Astrocyte of the spinal cord (primary cell): ENCODE measurements at places on chromosomes 12 and 14.

GRCh38 chr12:128702371-128702770 is 121.4 kb downstream of the SLC15A4 start:
- no peak for DNase-seq

DNA sequence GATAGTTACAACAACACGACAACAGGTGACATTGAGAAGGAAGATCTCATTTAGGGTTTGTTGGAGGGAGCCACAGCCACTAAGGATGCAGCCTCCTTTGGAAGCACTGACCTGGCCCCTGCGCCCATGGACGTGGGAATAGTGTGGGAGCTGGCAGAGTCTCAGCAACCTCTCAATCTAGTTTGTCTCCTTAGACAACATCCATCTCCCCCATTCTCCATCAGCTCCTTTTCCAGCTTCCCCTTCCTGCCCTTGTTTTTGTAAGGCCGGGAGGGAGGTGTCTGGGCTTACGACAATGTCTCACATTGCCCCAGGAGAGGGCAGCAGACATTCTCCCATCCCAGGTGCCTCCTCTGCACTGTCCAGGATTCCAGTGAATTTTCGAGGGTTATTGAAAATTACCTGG is 170.2 kb upstream of the PZP start:
- DNase-seq = no peak

DNA sequence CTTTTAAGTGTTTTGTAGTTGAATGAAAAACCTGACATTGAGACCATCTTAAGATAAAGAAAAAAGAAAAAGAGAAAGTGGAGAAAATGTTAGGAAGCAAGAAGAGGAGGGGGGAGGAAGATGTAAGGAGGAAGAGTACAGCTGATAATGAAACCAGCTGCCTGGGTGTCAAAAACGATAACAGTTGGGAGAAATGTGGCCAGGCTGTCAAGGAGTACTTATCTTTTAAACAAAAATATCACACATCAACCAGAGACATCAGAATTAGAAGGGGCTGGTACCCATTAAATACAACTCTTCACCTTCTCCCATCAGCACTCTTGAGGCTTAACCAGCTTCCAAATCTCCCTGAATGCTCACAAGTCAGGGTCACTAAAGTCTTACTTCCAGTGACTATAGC is 4.5 kb downstream of the SLC11A2 start:
- DNase-seq = no peak

DNA sequence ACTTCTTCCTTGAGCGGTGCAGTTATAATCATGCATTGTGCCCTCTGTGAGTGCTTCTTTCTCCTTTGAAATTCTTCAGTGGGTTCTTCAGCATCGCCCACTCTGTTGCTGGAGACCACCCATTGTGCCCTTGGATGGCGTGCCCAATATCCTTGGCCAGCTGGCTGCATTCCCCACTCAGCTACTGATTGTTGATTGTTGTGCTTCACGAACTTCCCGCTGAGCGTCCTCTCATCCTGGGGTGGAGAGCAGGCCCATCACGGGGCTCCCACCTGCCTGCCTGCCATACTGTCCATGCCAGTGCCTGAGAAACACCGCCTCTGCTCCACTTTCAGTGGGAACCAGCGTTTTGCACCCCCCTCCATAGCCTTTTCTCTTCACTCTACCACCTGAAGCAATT is 8.6 kb upstream of the SSTR1 start:
- no peak for DNase-seq

GRCh38 chr12:11624116-11624515 is 25.4 kb upstream of the ETV6 start:
- DNase-seq = no peak

GRCh38 chr14:22896356-22896755 is 13.3 kb downstream of the REM2 start:
- DNase-seq = no peak

- DNase-seq = no peak
Observed at GRCh38 chr12:40473962-40474361, 218.3 kb upstream of the CNTN1 start.

- peak; percentile 71 for DNase-seq
Observed at GRCh38 chr12:74689071-74689655, 151.5 kb downstream of the ATXN7L3B start.

DNA sequence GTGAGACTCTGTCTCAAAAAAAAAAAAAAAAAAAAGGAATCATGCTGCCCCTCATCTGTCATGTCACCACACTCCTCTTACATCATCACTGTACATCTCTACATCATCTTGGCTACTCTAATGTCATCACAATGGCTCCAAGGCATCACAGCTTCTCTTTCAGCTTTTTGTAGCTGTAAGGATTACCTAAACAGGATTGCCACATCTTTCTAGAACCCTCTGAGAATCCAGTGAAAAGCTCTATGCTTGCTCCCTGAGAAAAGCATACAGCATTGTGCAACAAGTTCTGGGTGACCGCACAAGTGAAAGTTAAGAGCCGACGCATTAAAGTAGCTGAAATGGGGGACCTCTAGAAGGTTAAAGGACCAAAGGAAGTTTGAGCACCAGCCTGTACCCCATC is 272.5 kb downstream of the C12orf50 start:
- DNase-seq = no peak

DNA sequence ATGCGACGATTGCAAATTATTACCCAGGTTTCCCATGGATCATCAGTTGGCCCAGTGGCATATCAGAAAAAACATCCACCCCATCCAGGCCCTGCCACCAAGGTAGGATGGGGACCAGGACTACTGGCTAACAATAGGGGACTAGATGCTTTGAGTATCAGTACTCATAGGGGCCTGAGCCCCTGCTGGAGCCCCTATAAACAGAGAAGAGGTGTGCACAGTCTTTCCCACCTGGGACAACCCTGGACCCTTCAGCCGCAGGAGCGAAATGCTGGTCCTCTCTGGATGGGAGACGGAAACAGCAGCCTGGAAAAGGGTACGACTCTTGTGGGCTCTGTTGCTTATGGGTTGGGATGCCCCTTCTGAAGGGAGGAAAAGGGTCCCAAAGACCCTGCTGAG is 5.7 kb downstream of the DHH start:
- DNase-seq = no peak

GRCh38 chr12:128312661-128313060 is 45.7 kb downstream of the TMEM132C start:
- no peak for DNase-seq

DNA sequence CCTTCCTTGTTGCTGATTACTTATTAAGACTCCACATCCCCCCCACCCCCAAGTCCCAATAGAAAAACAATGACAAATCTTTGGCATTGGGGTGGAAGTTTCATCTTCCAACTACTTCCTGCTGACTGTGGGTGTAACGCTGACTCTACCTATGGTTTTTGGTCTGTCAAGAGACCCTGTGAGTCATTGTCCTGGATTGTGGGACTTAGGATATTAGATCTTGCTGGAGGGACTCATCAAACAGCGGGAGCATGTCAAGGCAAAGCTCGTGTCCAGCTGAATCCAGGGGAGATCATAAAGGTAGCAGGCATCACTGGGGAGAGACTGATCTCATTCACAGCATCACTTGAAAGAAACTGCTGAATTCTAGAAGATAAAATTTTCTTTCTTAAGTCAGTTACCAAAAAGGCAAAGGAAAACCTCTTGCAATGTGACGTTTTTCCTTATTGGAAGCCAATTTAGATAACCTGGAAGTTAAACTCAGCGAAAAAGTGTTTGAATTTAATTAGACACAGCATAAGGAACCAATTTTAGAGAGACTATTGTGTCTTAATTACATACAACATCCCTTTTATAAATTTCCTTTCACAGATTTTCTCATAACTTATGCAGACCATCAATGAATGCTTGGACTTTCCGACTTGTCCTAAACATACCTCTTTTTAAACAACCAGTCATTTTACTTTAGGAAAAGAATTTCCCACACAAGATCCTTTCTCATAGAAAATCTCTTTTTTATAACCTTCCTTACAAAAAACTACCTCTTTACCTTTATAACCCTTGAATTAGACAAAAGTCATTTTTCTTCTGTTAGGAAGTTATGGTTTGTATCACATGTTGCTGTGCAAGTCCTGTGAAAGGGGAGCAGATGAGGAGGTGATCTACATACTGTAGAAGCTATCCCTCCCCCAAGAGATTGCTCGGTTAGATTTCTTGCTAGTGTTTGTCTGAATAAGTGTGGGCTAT is 94.6 kb upstream of the SCAF11 start:
- no peak for DNase-seq

- DNase-seq = no peak
Observed at GRCh38 chr12:2636741-2637340, 157.9 kb upstream of the FKBP4 start.

DNA sequence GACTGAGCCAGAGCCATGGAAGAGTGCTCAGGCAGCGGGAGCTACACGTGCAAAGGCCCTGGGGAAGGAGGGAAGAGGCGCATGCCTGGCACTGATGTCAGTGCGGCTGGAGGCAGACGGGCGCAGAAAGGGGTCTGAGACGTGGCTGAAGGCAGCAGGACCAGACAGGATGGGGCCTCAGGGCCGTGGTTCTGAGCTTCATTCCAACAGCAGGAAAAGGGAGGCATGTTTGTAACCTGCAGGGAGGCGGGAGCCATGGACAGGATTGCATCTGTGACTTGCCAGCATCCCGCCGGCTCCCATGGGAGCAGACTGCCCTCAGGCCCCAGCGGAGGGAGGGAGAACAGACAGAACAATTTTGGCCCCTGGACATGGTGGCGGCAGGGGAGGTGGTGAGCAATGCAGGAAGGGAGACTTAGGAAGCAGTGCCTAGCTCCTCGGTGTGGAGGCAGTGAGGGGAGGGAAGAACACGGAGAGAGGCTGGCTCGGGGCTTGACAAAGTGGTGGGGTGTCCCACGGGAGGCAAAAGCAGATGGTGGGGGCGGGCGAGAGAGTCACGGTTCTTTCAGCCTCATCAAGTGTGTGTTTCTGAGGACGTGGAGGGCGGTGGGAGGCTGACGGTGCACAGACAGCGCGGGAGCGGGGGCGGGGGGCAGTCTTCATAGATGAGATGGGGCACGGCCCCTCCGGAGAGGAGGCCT is 33.3 kb upstream of the INF2 start:
- no peak for DNase-seq

- DNase-seq = peak; percentile 33
Observed at GRCh38 chr12:54394281-54394719, 9.8 kb upstream of the ZNF385A start.

DNA sequence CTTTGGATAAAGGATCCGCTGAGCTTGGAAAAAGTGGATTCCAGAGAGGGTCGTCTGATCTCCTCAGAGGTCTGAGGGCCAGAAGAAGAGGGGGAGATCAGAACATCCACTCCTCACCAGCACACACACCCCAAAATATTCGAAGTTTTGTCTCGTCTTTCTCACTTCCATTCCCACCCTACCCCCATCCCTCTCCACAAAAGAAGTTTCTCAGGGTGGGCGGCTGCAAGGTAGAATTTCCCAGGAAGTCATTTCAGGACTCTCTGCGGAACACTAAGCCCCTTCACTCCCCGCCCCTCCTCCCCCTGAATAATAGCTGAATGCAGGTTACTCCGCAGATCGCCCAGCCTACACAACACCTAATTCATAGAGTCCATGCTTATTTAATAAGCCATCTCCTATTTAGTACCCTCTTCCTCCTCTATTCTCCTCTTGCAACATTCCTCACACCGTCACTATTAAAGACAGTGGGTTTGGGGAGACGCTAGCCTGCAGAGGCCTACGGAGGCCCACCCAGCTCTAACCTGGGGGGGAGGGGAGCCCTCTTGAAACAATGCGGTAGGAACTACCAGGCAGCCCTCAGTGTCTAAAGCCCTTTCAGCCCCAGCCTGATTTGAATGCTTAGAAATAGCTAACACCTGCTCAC is 649 bp upstream of the SALL2 start:
- DNase-seq = no peak

- DNase-seq = no peak
Observed at GRCh38 chr12:79448816-79449215, 241.9 kb downstream of the PAWR start.

DNA sequence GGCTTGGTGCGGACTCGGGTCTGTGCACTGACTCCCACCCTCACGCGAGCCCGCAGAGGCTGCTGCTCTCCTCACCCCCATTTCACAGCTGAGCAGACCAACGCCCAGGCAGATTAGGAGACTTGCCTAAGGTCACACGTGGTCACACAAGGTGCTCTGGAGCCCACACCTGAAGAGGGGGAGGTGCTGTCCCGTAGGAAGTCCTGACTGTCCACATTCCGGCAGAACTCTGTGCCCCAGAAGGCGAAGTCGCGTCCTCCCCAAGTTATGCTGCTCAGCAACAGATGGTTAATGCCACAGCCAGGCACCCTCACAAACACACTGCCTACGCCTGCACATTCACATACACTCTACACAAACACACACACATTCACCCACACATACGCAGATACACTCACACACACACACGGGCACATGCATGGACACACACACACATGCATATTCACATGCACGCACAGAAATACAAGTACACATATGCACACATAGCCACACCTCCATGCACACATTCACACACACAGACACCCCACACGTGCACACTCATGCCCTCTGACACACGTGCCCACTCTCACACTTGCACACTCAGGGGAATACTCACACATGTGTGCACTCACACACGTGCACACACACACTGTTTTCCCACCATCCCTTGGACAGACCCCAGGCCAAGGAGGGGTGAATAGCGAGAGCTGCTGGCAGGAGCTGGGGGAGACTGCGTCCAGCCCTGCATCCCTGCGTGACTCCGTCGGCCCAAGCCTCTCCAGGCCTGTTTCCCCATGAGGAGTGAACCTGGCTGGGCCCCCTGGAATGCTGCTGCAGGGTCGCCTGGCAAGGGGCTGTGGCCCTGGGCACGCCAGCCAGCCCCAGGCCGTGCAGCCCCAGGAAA is 4.1 kb downstream of the C14orf180 start:
- no peak for DNase-seq

GRCh38 chr14:36054353-36055051 is 122.0 kb downstream of the PTCSC3 start:
- DNase-seq = no peak

DNA sequence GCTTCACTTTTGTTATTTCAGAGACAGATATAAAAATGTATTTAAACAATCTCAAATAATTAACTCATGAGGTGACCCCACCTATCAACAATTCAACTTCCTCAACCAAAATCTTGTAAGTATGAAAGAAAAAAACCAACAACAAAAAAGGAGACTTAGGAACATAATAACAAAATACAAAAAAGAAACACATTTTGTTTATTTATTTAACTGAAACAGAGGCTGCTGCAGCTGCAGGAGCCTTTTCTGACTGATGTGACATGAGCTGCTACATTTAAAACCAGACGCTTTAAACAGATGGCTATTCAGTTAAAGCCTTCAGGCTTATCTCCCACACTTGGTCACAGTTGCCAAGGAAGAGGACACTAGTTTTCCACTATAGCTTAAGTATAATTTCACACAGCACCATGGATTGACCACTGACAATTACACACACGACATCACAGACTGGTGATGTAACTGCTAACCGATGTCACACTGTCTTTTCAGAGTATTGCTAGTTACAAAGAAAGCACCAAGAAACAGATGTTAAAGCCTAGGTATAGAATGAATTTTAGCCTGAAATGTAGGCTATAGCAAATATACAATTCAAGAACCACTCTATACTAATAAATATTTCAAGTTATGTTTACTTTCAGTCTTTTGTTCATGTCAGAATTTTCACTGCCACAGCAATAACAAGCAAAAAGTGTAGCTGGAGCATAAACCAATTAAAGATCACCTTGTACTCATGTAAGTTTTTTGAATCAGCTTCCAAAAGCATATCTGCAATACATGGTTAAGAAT is 113.0 kb downstream of the MED13L start:
- DNase-seq = peak; percentile 43

GRCh38 chr12:58346032-58346632 is 404.8 kb downstream of the ATP23 start:
- peak; percentile 67 for DNase-seq

- DNase-seq = no peak
Observed at GRCh38 chr12:116607039-116607438, 47.9 kb downstream of the MAP1LC3B2 start.
